ENCODE measurements at places on chromosomes 11 and 22.

GRCh38 chr22:20412474-20413216 lies 18.7 kb downstream of the ZNF74 start:
- DNase-seq: no peak

GRCh38 chr11:109968299-109968698 lies 124.9 kb upstream of the ZC3H12C start:
- no peak for DNase-seq

GRCh38 chr11:33942954-33943353 lies 51.1 kb upstream of the LMO2 start:
- no peak for DNase-seq

DNA sequence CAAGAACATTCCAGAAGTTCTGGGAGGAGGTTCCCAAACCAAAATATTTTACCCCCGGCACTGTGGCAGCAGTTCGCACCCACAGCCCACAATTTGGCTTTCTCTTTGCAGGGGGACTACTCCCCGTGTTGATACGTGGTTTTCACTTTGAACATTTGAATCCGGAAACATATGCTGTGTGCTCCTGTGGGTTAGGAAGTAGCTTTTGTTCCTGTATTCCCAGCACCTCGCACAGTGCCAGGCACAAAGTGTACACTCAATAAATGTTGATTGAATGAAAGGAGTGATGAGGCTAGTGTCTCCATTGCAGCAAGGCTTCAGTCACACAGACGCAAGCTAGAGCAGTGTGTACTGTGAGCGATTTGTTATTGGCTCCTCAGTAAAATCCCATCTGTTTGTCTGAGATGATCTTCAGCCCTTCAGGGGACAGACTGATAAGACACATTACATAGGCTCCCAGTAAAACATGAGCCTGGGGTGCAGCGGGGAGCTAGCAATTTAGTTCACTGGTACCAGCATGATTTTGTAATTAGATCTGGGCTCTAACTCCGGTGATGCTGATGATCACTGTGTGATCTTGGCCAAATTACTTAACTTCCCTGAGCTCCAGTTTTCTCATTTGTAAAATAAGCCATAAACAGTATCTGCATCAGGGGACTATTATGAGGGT lies 2.2 kb downstream of the LAYN start:
- DNase-seq: no peak

- no peak for DNase-seq
Observed at GRCh38 chr11:76124905-76125770, 81.2 kb downstream of the WNT11 start.

DNA sequence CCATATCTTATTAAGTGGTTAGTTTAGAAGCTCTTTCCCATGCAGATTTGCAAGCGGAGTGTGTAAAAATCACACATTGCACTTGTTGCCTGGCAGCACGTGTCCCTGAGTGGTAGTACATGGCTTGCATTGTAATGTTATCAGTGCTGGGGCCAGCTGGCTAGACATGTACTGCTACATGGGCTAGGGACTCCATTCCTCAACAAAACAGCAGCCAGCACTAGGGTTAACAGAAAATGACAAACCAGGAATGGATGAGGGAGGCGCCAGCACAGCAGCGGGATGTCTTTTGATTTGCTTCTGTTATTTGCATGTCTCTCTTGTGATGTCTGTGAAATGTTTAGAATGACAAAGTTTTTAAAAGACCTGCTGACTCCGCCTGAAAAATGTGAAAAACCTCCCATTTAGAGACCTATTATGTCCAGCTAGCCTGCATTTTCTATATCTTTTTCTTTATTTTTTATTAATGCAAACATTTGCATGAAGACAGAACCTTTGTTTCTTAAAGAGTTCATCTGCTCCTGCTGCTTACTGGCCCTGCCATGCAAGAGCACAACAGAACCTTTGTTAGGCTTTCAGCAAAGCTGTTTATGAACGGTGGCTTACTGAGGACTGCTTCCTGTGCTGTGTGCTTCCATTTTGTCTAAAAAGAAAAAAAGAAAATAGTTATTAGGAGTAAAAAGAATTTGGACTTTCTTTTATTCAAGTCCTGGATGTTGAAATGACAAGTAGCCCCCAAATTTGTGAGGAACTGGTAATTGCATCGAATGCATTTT lies 40.7 kb downstream of the CSTPP1 start:
- DNase-seq: no peak

GRCh38 chr22:50151571-50152537 lies 18.7 kb upstream of the PANX2 start:
- DNase-seq: no peak

GRCh38 chr11:355581-356458 lies 13.5 kb upstream of the B4GALNT4 start:
- peak; percentile 76 for DNase-seq

- DNase-seq: no peak
Observed at GRCh38 chr11:68053981-68054812, 15.4 kb downstream of the TCIRG1 start.

- DNase-seq: no peak
Observed at GRCh38 chr11:68710409-68710808, 26.1 kb downstream of the GAL start.

GRCh38 chr22:30191040-30191701 lies 55.4 kb downstream of the LIF start:
- no peak for DNase-seq

DNA sequence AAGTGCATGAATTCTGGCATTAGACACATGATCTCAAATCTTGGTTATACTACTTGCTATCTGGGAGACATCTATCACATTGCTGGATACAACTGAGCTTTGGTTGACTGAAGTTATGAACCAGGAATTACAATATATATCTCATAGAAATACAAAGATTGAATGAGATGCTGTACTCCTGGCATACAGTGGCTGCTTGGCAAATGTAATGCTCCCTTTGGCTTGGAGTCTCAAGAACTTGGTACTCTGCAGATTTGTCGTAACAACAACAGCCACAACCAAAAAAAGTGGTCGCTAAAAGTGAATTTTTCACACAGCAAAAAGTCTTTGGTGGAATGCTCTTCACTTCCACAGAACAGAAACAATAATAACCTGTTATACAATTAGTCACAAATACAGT lies 1082.6 kb downstream of the DLG2 start:
- no peak for DNase-seq

GRCh38 chr11:94741022-94741679 lies 27.0 kb upstream of the AMOTL1 start:
- no peak for DNase-seq

DNA sequence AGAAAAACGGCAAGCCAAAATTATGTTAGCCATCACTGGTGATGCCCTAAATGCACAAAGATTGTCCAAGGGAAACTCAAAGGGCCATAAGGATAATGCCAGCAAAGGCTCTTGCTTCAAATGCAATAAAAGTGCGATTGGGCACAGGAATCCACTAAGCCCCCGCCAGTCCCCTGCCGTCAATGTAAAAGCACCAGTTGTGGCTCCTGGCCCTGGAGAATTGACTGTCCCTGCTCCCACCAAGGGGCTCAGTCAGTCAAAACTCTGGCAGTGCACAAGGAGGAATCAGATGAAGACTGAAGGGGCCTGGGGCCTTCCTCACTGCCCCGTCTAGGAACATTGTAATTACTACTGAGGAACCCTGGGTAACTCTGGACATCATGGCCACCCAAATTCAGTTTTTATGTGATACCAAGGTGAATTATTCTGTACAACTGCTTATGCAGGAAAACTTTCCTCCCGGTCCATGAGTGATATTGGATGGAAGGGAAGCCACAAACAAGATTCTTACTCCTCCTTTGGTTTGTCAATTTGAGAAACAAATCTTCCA lies 85.6 kb downstream of the PIWIL4 start:
- DNase-seq: no peak

DNA sequence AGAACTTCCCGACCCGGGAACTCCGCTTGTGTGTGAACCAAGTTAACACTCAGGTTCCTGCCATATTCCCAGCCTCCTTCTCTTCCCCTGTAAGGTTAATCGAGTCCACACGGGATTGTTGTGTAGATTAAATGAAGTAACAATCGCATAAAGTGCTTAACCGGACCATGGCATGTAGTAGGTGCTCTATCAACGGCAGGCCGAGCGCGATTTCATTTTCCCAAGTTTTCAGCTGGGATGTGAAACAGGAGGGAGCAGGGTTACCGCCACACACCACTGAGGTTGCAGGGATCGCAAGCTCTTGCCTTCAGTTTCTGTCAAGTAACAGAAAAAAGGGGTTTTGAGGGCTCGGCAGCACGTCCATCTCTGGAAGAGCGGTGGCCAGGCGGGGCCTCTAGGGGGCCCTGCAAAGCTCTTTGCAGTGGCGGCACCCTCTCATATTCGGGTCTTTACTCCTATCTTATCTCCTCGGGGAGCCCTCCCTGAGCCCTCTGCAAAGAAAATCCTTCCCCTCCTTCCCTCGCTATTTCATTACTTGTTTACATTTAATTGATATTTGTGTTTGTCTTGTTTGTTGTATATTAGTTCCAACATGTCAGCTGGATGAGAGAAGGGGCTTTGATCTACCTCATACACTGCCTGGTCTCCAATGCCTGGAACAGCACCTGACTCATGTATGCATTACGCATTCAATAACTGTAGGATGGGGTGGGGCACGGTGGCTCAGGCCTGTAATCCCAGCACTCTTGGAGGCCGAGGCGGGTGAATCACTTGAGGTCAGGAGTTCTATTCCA lies 816 bp upstream of the PLEKHA7 start:
- no peak for DNase-seq

DNA sequence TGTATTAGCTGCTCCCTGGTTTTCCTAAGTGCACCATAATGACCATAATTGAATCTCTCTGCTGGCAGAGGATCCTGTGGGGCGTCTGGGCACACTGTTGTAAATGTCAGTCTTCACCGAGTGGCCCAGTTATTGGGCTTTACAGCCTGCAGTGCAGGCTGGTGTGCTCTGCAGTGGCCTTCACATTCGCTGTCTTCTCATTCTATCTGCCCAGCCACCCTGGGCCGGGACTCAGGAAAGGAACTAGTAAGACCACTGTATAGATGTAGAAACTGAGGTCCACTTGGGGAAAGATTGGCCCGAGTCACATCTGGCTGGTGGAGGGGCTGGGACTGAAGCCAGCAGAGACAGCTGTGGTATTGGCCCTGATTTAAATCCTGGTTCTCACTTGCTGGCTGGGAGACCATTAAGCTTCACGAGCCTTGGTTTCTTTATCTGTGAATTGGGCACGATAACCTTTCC lies 49.3 kb downstream of the TSPAN18 start:
- no peak for DNase-seq

- no peak for DNase-seq
Observed at GRCh38 chr11:26780376-26781085, 58.7 kb upstream of the SLC5A12 start.

- no peak for DNase-seq
Observed at GRCh38 chr11:131136486-131136885, 220.2 kb upstream of the SNX19 start.

DNA sequence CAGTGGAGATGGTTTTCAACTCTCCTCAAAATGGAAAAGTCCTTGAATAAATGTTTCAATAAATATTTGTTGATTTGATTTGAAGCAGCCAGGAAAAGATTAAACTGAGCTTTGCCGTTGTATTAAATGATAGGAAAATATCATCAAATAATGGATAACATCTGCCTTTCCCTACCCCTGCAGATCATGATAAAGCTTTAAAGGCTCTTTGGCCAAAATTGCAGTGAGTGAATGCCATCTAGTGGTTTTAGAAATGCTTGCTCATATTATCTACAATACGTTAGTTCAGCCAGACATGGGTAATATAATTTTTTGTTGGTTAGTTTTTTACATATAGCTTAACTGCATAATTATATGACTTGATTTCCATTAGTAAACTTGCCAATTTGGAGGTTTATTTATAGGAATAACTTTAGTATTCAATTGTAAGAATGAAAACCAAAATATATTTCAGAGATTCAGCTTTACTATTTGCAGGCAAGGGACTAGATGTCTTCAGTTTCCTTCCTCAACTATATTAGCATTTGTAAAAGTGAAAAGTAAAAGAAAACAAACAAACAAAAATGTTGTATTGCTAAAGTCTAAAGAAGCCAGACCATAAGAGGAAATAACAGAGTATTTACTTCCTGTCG lies 159.2 kb downstream of the MSANTD4 start:
- DNase-seq: no peak

- DNase-seq: no peak
Observed at GRCh38 chr22:17007852-17008731, at the start of gene GAB4. Gene GAB4, minus strand, starts transcription at chr22:17008222. Its CDS starts 108 bp downstream, at chr22:17008114.

DNA sequence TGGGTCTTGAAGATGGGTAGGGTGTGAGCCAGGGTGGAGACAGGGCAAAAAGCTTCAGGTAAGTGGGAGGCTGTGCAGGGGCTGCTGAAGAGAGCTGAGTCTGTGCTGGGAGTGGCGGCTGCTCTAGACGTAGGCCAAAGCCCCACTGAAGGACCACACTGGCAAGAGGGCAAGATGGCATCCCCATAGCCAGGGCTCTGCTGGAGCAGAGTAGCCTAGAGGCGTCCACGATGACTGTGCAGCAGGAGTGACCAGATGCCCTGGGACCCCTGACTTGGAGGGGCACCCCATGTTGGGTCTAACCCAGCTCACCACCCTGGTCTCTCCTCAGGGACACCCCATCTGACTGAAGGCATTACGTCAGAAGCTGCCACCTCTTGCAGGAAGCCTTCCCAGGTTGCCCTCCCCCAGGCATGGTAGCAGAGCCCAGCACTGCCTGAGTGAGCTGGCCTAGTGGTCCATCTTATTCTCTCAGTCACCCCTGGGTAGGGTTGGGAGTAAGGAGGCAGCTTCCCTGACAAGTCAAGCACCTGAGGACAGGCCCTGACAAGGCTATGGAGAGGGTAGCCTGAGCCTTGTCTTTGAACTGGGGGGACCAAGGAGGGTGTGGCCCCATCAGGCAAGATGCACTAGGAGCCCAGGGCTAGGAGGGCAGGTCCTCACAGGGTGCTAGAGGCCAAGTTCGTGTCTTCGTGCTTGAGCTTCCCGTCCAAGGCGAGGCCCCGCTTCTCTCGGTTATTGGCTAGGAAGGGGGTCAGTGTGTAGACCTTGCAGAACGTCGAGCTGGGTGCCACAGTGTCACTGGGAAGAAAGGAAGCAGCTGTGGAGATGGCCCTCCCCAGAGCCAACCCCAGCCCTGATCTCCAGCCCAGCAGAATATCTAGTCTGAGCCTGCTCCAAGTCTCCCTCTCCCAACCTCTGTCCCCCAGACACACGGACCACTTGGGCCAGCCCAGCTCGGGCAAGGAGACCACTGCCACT lies 33.1 kb downstream of the TPBGL start:
- no peak for DNase-seq

DNA sequence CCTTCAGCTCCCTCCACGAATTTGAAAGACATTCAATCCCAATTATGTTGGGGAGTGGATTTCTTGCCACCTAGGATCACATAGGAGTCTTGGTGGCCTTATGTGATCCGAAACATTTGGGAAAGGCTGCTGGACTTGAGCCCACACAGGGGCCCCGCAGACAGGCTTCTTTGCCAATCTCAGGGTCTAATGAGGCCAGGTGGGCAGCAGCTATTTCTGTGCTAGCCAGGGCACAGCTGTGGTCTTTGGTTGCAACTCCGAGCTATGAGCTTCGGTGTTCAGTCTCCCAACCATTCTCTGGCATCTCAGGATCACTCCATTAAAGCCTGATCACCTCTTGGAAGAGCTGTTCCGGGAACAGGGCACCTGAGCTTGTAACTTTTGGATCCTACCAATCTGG lies 84.4 kb downstream of the TP53I11 start:
- no peak for DNase-seq

GRCh38 chr11:64291752-64292459 lies 804 bp downstream of the KCNK4 start:
- DNase-seq: no peak
